ENCODE measurements at places on chromosomes 1 and 21.

GRCh38 chr1:172405912-172406311, 14.6 kb upstream of the C1orf105 start:
- no peak for DNase-seq

DNA sequence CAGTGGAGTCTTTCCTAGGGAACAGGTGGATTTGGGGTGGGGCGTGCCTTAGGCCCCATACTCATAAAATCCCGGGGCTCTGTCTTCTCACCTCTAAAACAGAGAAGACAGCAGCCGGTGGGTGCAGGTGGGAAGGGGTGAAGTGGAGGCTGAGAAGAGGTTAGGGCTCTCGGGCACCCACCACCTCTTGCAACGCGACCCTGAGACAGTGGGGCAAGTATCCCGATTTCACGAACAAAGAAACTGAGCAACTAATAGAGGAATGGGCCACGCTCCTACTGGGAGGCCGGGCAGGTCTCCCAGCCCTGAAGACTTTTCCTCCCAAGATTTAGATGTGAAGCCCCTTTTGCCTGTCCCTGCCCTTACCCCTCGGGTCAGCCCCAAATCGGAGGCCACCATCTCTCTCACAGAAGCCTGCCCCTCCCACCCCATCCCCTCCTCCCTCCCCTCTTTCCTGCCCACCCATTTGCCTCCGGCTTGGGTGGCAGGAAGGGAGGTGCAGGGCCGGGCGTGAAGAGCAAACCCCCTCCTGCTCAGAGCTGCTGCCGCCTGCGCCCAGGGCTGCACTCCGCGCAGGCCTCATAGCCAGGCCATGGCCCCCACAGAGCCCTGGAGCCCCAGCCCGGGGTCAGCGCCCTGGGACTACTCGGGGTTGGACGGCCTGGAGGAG, at the start of gene GPR25:
TSS of gene GPR25 (plus strand) at position 536 of the 670 bp plus-strand sequence. CDS start at position 593, 57 bp downstream.
- DNase-seq, result no peak

DNA sequence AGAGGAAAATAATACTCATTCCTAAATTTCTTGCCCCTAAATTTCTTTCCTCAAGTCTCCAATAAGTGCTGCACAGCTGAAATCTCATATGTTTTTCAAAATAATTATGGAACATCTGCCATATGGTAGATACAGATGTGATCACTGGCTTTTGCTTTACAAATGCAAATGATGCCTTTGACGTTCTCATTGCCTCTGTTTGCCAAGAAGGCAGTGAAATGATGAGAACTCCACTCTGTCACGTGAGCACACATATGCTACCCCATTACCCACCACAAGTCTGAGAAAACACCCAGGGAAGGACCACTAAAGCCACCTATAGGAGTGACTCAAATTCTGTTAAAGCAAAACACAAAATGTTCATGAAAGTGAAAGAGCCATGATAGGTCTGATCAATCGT, 43.9 kb downstream of the DSCAM start:
- no peak for DNase-seq

- DNase-seq, result no peak
Measured at GRCh38 chr1:86472767-86473166, 4.0 kb downstream of the CLCA1 start.

- DNase-seq, result no peak
Measured at GRCh38 chr21:44326272-44326647, 12.9 kb downstream of the CFAP410 start.

DNA sequence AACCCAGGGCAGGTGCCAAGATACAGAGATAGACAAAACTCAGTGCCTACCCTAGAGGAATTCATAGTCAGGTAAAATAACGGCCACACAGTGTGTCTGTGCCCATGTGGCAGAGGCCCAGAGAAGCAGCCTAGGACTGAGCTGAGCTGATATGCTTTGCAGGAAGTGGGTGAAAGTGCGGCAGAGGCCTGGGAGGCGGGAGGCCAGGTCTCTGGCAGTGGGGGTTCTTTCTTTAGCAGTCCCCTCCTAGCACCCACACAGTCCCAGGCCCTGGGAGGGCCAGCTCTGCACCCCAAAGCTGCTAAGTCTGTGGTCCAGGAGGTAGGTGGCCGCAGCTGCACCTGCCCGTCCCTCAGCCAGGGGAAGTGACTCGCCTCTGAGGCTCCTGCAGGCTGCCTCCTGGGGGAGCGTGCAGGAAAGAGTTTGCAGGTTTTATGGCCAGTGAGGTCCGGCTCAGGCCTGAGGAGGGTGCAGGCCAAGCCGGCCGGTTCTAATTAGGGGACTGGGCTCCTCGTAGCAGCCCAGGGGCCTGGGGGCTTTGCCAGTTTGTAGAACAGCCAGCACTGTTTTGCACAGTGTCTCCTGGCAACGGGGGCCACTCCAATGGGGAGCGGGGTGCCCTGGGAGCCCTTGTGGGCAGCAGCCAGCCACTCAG, 107.9 kb downstream of the SPSB1 start:
- no peak for DNase-seq

- DNase-seq, result no peak
Measured at GRCh38 chr21:37005548-37006485, 685 bp upstream of the RIPPLY3 start.

GRCh38 chr1:210558302-210558701, 229.6 kb downstream of the HHAT start:
- no peak for DNase-seq

DNA sequence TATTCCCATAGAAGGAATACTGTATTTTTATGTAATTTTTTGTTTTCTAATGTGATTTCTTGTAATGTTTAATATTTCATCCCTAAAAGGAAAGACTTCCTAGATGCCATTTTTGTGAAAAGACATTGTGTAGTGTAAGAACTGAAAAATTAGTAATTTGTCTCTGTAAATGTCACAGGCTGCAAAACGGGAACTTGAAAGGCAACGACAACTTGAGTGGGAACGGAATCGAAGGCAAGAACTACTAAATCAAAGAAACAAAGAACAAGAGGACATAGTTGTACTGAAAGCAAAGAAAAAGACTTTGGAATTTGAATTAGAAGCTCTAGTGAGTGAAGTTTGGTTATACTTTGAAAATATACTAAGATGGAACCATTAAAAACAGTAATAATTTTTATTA, 132.2 kb downstream of the ITSN1 start:
- no peak for DNase-seq

DNA sequence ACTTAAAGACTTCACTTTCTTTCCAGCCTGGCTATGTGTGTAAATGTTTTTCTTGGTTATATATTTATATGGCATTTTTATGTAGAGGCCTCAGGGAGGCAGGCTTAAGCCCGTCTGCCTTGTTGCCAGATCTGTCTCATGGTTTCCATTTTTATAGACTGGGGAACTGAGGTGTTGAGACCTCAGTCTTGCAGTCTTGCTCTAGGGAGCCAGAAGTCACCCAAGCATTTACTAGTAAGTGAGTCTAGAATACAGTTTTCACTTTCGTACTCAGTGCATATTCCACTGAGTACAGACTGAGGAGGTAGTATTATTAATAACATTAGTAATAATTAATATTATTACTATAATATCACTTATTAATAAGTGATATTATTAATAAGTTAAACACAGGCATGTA, 161.4 kb downstream of the UCK2 start:
- DNase-seq, result no peak

DNA sequence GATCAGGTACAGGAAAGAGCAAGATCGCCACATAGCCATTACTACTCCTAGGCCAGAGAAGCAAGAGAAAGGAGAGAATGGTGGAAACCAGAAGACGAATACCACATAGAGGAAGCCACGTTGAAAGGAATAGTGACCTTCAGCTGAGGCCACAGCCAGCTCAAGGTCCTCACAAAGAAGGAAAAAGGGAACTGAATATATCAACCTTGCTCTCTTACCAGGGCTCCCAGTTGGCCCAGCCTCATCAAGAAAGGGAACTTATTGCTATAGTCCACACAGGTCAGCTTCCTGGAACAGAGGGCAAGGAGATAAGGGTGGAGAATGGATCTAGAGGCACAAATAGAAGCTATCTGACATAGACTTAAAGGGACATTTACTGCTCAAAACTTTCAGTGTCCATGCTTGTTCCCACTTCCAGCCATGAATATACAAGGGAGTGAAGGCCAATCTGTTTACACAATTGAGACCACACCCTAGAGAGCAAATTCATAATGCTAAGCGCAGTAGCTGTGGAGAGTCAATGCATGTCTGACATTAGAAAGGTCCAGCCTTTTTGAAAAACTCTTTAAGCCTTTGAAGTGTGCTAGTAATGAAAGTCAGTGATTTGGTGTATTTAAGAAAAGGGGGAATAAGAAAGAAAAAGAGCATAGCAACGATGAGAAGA, 120.7 kb upstream of the ZC3H11B start:
- no peak for DNase-seq

- no peak for DNase-seq
Measured at GRCh38 chr1:167369933-167370332, 148.4 kb downstream of the CD247 start.

GRCh38 chr1:232968965-232969364, 18.6 kb downstream of the NTPCR start:
- DNase-seq, result no peak

DNA sequence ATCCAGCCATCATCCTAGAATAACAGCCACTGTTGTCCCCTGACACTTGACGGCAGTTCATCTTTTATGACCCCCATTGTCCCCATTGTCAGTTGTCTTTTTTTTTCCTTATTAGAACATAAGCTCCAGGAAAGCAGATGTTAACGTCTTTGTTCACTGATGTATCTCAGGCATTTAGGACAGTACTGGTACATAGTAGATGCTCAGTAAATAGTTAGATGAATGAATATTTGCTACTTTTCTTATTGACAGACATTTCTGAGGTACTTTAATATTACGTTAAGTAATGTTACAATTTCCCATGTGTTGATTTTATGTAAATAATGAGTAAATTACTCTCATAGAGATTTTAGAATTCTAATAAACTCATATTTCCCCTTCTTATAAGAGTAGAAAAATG, 69.5 kb downstream of the ADARB1 start:
- DNase-seq, result no peak

- no peak for DNase-seq
Measured at GRCh38 chr1:82491301-82492048, 690.7 kb downstream of the ADGRL2 start.

GRCh38 chr1:3067671-3068563, 1.1 kb upstream of the PRDM16 start:
- no peak for DNase-seq

- DNase-seq, result no peak
Measured at GRCh38 chr1:201460814-201461644, 8.0 kb downstream of the PHLDA3 start.

DNA sequence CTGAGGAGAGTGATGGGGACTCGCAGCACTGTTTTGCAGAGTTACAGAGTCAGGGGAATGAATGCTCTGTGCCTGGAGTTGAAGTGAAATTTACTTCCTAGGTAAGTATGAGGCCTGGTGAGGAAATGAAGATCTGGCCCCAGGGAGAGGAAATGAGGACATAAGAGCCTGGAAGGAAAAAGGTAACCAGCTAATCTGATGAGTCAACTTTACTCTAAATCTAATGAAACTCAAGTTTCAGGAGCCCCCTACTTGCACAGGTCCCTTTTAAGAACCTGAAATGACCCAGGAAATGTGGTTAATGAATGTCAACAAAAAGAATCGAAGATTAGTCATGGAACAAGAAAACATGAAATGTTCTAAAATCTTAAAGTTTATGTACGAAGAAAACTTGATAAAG, 599.0 kb downstream of the AGBL4 start:
- DNase-seq, result no peak

DNA sequence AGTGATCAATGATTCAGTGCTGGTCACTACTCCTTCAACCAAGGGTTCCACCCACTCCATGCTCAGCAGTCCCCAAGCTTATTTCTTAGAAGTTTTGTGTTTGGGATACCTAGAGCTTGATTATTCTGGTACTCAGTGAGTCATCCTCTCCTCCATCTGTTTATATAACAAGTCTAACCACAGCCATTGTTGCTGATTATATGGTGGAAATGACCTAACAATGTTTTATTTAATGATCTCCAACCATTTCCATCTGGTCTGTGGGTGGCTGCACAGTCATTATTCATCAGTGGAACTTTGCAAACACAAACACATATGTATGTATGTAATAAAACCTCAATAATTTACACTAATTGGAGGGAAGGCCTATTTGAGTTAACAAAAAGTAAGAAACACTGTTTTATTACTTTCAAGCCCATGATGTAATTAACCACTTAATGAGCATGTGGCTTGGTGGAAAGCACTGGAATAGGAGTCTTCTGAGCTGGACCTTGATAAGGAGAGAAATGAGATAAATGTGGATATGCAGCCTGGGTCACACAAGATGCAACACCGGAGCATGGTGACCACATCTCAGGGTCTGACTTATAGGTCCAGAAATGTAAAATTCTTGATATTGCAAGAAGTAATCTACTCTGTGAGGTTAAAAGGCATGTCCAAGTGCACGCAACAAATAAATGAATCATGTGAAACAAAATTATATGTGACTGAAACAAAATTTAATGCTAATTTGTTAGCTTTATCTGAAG, 99.0 kb upstream of the WLS start:
- DNase-seq, result no peak

DNA sequence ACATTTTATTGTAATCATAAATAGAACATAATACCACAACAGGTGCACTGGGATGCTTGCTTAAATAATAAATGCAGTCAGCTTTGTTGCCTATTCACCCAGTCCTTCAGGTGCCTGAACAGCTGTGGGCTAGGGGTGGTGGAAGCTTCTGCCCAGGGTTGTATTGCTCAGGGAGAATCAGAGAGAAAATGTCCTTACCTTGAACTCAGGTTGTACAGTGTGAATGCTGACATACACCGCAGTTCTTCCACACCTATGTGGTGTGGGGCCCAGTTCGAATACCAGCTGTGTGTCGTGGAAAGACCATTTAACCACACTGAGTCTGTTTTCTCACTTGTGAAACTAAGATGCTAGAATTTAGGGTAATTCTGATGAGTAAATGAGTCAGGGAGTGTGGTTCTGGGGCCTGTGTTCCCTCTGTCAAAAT, 115.7 kb upstream of the ATP1A1 start:
- DNase-seq, result peak; percentile 44

DNA sequence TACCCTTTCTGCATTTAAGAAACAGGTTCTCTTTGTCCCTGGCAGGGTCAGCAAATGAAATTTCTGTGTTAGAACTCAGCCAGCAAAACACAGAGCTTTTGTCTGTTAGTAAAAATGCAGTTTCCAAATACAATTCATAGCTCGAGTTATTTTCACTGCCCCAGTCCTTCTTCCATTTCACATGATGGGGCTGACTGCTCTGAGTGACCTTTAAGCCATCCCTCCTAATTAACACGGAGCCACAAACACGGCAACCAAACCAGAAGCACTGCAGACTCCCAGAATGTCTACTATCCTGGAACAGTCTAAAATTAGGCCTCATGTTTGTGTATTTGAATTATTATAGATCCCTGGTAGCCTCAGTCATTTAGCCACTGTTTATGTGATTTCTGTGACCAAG, 99.1 kb upstream of the RGS4 start:
- DNase-seq, result no peak

GRCh38 chr1:112146201-112146715, 156.8 kb upstream of the KCND3 start:
- DNase-seq, result no peak

DNA sequence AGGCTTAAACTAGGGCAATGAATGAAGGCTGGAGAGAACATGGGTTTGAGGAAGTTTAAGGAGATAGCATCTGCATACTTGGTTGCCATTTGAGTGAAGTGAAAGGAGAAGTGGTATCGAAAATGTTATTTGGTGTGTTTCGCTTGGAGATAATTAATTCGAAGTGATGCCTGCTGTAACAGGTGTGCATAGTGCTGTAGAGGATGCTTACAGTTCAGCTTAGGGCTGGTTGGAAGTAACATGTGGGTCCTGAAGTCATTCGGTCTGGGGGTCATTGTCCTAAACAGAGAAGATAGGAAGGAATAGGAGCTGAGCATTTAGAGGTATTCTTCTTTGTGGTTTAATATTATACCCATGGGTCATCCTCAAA, 301 bp upstream of the NUDT17 start:
- DNase-seq, result peak; percentile 78

GRCh38 chr21:41662161-41662560, 104.7 kb downstream of the RIPK4 start:
- DNase-seq, result no peak

- no peak for DNase-seq
Measured at GRCh38 chr1:211583011-211583992, 4.3 kb upstream of the SLC30A1 start.
